ENCODE measurements at places on chromosomes 3 and 15.

GRCh38 chr3:105960381-105960780, 91.6 kb upstream of the CBLB start:
- DNase-seq: no peak

DNA sequence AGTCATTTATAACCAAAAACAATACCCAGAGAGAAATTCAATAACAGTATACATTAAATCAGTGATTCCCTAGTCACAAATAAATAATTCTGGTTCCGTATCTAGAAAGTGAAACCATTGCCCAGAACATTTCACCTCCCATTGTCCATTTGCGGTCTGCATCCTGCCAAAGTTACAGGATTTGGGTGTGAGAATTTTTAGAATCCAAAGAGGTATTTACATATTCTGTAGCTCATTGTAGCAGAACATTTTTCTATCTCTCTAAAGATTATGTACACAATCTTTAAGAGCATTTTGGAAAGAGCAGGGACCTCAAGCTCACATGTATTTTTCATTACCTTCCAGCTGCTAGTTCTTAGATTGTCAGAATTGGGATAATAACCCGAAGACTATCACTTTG, 261.6 kb downstream of the CHL1 start:
- DNase-seq: no peak

DNA sequence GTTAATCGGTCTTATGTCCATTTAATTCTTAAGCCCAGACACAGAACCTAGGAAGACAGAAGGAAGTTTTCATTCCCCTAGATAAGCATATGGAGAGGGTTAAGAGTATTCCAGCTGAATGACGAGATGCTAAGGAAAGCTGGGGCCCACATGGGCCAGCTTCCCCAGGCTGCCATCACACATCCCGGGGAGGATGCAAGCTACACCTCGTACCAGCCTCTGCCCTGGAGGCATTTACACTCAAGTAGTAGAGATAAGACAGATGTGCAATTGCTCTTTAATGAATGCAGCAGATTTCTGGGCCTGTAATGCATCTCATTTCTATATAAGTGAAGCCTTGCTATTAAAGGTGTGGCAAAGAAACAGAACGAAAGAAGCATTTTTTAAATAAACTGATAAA, 144.5 kb downstream of the MEX3B start:
- DNase-seq: no peak

GRCh38 chr15:78205337-78205736, 29.0 kb downstream of the ACSBG1 start:
- no peak for DNase-seq

- DNase-seq: peak; percentile 82
Observed at GRCh38 chr3:149199474-149199873, 22.2 kb downstream of the CP start.

- DNase-seq: no peak
Observed at GRCh38 chr3:126081618-126082361, 2.1 kb downstream of the SLC41A3 start.

- peak; percentile 69 for DNase-seq
Observed at GRCh38 chr15:74382004-74382816, 14.8 kb upstream of the CYP11A1 start.

DNA sequence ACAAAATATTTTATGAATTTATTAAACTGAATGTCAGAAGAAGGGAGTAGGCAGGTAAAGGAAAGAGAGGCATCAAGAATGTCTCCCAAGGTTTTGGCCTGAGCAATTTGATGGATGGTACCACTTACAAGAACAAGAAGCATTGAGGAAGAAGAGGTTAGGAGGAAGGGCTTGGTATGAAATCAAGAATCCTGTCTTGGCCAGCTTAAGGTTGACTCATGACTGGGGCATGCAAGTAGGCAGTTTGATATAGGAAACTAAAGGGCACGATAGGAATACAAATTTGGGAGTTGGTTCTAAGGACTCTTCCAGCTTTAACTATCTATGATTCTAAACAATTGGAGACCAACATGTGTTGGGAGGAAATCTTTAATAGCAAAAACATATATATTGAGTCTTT, 79.1 kb downstream of the NTRK3 start:
- DNase-seq: no peak

GRCh38 chr15:88989578-88989977, 76.4 kb upstream of the MFGE8 start:
- no peak for DNase-seq

DNA sequence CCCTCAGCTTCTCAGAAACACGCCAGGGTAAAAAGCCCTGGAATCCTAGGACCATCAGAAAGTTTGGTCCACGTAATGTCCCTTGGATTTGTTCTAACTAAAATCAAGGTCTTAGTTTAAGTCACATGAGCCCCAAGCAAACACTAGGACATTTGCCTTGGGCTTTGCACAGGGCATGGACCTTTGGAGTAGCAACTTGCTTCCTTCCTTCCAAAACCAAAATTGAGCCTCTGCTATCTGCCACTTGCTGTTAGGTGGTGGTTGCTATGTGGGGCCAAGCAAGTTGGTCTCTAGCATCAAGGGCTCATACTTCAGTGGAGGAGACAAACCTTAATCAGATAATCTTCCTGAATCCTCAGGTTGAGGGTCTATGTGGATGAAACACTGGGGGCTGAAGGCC, 4.0 kb upstream of the DAG1 start:
- DNase-seq: no peak

DNA sequence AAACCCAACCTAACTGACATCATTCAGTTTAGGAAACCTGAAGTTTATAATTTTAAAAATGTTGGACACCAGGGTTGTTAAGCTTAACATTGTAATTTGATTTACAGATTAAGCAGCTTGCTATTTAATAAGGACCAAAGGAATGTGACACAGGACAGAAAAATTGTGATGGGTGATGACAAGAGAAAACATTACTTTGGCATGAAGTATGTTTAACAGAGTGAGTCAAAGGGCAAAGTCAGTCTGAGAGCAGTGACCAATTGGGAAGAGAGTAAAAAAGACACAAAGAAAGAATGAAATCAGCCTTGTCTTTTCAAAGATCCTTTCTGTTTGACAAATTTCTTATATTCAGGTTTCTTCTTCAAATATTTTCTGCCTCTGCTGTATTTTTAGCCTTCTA, 1301.6 kb downstream of the SI start:
- DNase-seq: no peak

GRCh38 chr15:100729461-100729860, 127.1 kb downstream of the ASB7 start:
- DNase-seq: no peak

DNA sequence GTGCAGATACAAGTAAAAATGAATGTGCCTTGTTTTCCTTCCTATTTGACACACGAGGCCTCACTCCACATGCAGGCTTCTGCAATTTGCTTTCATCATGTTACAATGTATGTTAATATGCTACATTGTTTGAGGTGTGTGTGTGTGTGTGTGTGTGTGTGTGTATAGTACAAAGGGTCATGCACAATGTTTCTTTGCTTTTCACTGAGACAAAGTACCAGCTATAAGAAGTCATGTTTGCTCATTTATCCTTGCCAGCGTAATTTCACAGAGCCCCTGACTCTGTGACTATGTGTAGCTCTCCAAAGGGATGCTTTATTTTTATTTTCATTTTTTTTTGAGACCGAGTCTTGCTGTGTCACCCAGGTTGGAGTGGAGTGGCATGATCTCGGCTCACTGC, 38.0 kb upstream of the NEDD4 start:
- no peak for DNase-seq

- DNase-seq: no peak
Observed at GRCh38 chr3:65886391-65886790, 152.3 kb downstream of the MAGI1 start.

DNA sequence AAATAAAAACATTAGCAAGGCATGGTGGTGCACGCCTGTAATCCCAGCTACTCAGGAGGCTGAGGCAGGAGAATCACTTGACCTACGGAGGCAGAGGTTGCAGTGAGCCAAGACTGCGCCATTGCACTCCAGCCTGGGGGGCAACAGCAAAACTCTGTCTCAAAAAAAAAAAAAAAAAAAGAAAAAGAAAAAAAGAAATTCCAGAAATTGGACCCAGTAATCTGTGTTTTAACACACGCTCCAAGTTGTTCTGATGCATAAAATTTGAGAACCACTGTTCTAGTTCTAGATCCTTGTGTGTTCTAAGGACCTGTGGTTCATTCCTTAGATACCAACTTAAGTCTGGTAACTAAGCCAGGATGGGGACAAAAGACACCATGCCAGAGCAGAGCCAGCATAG, 2.6 kb downstream of the PARP6 start:
- DNase-seq: no peak

DNA sequence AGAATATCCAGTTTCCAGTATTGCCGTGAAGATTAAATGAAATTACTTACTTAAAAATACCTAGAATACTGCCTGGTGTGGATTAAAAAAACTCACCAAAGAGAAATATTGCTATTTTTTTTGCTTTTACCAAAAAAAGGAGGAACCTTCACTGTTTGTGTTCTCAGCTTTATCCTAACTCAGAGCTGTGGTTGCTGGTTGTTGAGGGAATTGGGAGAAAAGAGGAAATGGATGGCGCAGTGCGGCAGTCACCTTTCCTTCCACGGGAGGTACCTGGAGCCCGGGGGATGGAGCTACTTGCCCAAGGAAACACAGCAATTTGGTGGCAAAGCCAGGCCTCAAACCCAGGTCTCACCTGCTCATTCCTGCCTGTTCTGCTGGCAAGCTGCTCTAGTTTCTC, 270.3 kb downstream of the RPLP1 start:
- no peak for DNase-seq

DNA sequence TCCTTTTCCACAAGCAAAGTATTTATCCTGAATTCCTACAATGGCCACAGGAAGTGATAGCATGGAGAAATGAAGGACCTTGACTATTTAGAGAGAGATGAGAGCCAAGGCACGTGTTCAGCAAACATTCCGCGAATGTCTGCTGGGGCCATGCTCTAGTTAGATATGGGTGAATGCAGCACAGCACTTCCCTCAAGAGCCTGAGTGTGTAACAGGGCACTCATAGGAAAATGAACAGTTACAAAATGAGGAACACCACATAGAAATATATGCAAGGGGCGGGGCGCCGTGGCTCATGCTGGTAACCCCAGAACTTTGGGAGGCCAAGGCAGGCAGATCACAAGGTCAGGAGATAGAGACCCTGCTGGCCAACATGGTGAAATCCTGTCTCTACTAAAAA, 406.9 kb downstream of the NR2F2 start:
- no peak for DNase-seq

- DNase-seq: no peak
Observed at GRCh38 chr15:94523873-94524272, 292.5 kb downstream of the MCTP2 start.

GRCh38 chr3:77102951-77103769, 63.3 kb downstream of the ROBO2 start:
- DNase-seq: no peak

GRCh38 chr3:59979542-59979941, 929.7 kb upstream of the CFAP20DC start:
- DNase-seq: no peak

DNA sequence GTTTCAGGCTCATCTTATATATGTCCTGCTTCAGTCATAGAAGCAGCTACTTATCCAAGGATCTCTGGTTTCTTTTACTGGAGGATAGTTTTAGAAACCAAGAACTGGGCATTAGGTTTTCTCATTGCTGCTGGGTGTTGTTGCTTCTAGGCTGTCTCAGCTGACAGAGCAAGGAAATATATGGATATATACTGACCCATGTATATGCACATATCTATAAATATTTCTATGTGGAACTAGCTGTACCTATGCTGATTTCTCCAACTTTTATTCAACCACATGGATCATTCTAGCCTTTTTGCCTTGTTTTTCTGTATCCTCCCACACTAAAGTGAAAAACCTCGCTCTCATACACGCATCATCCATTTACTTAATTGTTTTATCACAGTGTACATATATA, 64.2 kb downstream of the TP63 start:
- no peak for DNase-seq

DNA sequence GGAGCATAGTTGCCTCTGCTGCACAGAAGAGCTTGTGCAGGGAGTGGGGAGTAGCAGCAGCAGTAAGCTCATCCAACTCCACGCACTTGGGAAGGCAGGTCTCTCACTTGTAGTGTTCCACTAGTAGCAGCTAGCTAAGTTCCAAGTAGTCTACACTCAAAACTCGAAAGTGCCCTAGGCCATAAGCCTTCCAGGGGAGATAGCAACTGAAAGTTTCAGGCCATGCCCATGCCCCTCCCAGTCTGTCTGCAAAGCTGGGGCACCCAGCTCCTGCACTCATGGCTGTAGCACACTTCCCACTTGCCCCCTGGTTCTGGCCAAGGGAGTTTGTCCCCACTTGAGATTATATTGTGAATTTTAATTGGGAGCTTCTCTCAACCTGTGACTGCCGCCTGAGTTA, 57.5 kb downstream of the MFSD1 start:
- no peak for DNase-seq

DNA sequence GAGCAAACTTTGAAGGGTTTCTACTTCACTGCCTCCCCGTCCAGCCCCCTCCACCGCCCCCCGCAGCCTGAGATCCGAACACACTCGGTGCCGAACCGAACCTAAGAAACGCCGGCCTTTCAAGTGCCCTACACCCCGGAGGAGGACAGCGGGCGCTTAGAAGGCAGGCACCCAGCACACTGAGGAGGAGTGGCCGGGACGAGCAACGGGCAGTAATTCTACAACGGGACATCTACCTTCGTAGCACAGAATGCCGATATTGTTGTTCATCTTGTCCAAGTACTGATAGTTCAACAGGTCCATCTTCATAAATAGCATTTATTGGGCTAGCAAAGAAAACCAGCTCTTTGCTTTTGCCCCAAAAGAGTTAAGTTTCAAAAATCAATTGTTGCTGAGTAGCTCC, 513 bp downstream of the VGLL4 start:
- no peak for DNase-seq

GRCh38 chr3:171878461-171879225, 35.5 kb downstream of the TMEM212 start:
- peak; percentile 55 for DNase-seq

DNA sequence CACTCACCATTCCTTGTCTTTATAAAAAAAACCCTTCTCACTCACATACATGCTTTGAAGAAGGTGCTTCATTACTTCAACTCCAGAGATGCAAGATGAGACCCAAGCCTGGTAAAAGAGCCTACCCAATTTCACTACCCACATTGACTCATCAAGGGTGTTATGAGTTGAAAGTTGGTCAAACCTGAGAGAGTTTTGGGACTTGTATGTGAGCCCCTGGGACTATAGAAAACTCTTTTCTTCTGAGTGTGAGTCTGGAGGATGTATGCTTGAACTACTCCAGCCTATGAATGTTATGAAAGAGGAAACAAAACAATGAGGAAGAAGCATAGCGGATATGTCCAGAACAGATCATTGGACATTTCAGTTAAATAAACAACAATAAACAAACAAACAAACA, 106.5 kb upstream of the SATB1 start:
- no peak for DNase-seq

- no peak for DNase-seq
Observed at GRCh38 chr3:78791753-78792152, 976.0 kb downstream of the ROBO1 start.

GRCh38 chr3:160980740-160981139, 124.4 kb downstream of the B3GALNT1 start:
- DNase-seq: no peak

- DNase-seq: peak; percentile 99
Observed at GRCh38 chr15:48392356-48392755, 61.1 kb downstream of the DUT start.

DNA sequence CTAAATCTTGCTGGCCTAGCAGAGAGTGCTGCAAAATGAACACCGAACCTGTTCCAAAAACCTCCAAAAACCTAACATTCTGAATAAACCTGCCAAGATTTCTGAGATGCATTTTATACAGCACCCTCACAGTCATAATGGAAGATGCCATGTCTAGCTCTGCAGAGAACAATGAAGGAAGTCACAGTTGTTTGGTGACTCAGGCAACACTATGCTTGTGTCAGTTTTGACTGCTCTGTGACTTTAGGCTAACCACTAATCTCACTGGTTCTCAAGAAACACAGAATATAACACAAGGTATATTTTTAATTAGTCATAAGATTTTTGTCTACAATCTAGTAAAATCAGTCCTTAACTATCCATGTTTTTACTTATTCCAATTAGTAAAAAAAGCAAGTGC, 606.6 kb downstream of the TBL1XR1 start:
- peak; percentile 24 for DNase-seq

All from endothelial cell of umbilical vein (primary cell).